ENCODE measurements at places on chromosomes 3 and 15.

DNA sequence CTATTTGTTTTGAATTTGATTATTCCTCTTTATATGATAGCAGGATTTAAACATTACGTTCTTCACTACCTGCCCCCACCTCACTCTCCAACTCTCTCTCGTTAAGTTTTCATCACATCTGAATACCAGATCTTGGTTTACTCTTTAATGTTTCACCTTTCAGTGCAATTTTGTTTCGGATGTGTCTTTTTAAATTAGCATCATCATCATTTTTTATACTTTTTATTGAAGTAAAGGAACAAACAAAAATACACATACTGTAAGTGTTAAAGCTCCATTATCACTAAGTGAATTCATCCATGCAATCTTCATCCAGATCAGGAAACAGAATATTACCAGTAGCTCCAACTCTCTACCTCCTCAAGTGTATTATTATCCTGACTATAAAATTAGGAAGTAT is 310.6 kb downstream of the C3orf38 start:
- no peak for DNase-seq

- no peak for DNase-seq
Measured at GRCh38 chr3:53261712-53262111, 5.9 kb upstream of the TKT start.

DNA sequence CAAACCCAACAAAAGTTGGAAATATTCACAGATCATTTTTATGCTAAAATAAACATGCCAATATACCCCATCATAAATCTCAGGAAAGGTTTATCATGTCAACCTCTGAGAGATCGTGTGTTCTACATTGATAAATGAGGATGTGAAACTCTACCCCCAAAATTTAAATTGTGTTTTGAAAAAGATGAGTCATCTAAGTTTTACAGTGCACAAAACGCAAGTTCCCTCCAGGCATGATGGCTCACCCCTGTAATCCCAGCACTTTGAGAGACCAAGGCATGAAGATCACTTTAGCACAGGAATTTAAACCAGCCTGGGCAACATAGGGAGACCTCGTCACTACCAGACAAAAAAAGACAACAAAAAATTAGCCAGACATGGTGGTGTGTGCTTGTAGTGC is 1487.0 kb upstream of the GBE1 start:
- DNase-seq = no peak

DNA sequence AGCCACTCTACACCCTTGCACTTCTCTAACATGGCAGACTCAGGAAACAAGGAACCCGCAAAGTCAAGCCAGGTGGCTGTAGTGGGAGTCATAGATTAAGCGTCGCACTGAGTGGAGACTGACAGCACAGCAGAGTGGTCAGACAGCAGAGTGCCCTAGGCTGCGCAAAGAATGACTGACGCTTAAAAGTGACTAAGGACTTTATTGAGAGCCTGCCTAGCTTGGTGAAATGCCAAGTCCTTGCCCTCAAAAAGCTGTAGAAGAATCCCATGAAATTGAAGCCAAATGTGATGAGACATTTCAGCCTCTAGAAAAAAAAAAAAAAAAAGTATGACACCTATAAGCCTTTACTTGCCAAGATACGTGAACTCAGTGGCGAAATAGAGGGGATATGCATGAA is 30.2 kb downstream of the NCEH1 start:
- no peak for DNase-seq

DNA sequence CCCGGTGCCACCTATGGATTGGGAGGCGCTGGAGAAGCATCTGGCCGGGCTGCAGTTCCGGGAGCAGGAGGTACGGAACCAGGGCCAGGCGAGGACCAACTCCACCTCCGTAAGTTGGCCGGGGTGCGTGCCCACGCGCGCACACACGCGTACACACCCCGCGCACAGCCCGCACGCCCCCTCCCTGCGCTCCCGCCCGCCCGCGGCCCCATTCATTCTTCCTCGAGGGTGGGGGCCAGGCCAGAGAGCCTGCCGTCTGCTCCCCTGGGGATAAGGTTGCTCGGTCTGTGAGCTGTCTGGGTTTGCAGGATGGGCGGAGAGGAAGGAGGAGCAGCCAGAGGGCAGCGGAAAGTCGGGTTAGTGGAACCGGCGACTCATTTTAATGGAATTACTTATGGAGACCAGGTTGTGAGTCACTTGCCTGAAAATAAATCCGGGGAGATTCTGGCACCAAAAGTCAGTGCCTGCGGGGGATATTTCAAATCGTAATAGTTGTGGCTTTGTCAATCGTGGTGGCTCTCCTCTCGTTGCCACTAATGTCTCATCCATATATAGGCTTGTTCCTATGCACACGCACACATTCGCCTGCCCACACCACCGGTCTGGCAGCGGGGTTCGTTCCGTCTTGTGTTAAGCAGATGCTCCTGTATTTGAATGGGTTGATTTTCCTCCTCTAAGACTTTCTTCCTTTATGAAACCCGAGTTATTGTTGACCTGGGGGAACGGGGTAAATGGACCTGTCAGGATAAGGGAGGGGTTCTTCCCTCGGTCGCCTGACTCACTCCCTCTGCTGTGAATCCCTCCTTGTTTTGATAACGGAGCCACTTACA is 223.4 kb upstream of the IL12A start:
- peak; percentile 15 for DNase-seq

- peak; percentile 61 for DNase-seq
Measured at GRCh38 chr3:184155644-184156521, 706 bp downstream of the DVL3 start.

DNA sequence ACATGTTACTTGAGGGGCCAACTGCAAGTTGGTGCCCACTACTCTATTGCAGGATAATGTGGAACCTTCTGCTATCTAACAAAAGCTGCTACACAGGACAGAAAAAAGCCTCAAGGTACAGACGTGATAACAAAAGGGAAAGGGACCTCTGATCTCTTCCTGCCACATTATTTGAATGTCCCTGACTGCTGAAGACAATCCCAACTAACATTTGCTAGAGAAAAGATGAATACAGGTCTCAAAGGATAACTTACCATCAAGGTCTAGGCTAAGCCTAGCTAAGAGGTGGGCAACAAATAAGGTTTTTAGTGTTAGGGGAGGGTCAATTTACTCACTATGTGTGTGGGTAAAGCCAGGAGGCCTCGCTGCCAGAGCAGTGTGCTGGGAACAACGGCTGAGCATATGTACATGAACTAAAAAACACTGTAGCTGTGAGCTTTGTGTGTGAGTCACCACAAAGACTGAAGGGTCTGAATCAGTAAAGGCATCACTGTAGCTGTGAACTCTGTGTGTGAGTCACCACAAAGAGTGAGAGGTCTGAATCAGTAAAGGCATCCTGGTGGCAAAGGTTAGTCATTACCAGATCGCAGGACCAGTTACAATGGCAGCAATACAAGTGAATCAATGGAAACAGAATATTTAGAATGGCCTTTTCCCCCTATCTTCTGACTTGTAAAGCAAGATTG is 111.7 kb downstream of the LMLN start:
- no peak for DNase-seq

DNA sequence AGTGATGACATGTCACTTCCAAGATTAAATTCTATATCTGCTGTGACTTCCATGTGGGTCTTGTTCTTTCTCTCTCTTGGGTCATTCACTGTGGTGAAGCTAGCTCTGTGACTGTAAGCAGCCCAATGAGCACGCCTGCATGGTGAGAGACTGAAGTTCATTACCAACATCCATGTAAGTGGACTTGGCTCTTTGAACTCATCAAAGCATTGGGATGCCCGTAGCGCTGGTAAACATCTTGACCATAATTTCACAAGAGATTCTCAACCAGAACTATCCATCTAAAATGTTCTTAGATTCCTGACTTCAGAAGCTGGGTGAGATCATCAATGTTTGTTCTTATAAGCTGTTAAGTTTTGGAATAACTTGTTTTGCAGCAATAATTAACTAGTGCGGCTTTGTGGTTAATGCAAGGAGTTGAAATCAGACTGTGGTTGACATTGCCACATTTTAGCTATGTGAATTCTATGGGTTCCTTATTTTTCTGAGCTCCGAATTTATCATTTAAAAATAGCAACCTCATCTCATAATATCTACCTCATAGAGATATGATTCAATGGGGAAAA is 31.6 kb upstream of the LRRC3B start:
- DNase-seq = no peak

DNA sequence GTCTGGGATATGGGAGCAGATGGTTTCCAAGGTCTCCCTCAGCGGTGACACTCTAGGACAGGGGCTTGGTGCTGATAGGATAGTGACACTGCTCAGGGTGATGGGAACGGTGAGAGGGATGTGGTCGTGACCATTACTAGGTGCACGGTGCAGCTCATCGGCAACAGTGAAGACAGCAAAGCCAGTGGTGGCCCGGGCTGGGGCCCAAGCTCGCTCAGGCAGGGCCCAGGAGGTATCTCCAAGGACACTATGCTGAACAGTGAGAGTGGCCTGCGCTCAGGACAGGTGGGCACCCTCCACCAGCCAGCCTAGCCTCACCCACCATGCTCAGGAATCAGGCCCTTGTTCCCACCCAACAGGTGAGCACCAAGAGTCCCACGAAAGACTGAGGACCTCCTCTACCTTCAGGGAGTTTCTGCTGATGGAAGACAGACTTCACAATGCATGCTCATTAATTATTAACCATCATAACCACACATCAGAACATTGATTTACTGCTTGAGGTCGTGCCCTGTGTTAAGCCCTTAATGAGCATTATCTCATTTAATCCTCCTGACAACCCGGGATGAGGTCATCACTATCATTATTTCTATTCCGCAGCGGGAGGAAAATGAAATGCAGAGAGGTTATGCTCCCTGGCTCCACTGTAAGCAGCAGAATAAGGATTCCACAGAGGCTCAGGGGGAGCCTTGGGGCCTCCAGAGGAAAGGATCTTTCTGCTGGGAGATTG is 269.4 kb downstream of the UACA start:
- no peak for DNase-seq

- DNase-seq = no peak
Measured at GRCh38 chr3:41222012-41222411, 22.7 kb downstream of the CTNNB1 start.

GRCh38 chr3:139357899-139358298 is 14.1 kb downstream of the MRPS22 start:
- DNase-seq = no peak

DNA sequence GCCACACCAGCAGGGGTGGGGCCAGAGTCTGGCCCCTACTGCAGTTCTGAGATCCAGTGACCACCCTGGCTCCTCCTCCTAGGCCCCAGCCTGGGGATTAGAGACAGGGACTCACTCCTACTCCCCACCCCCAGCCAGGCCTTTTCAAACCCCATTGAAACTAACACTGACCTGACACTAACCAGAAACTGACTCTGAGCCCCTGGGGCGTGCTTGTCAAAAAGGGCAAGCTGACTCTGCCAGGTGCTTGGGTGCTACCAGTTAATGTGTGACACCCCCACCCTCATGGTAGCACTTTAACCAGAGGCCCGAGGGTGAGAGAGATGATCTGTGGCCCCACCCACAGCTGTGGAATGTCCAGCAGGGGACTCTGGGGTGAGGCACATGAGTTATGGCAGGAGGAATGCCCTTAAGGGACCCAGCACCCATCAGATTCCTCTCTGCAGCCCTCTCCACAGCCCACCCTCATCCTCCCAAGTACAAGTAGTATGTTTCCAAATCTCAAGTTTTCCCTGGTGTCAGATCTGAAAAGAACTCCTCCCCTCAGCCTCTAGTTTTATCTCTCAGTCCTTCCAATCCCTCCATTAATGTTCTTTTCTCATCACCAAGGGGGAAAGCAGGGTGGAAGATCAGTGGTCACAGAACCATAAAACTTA is 1.4 kb downstream of the PTH1R start:
- DNase-seq = no peak

DNA sequence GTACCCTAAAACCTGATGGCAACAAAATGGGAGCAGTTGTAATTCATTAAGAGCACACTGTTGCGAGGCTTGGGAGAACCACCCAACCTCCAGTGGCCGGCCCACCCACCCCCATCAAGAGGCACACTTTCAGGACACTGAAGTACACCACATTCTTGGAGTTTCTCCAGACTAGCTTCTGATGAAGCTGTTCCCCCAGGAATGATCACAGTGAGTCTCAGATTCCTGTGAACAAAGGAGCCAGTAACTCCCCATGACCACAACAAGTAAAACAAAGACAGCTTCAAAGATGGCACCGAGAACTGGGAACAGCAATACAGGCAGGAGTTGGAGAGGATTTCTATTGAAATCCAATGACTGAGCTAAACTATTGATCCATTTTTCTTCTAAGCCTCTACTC is 126.0 kb downstream of the ST8SIA2 start:
- no peak for DNase-seq

DNA sequence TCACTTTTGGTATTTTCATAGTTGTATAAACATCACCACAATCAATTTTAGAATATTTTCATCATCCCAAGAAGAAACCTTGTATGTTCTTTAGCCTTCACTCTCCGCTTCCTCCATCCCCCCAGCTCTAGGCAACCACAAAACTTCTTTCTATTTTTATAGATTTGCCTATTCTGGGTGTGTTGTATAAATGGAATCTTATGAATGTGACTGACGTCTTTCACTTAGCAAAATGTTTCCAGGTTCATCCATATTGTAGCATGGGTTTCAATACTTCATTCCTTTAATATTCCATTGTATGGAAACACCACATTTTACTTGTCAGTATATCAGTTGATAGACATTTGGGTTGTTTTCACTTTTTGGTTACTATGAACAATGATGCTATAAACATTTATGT is 335.8 kb upstream of the GOLIM4 start:
- DNase-seq = no peak

DNA sequence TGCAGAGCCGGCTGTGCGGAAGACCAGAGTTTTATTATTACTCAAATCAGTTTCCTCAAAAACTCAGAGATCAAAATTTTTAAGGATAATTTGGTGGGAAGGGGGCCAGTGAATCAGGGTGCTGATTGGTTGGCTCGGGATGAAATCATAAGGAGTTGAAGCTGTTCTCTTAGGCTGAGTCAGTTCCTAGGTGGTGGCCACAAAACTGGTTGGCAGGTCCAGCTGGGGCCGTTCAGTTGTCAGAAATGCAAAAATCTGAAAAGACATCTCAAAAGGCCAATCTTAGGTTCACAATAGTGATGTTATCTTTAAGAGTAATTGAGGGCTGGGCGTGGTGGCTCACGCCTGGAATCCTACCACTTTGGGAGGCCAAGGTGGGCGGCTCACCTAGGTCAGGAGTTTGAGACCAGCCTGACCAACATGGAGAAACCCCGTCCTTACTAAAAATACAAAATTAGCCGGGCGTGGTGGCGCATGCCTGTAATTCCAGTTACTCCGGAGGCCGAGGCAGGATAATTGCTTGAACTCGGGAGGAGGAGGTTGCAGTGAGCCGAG is 2.3 kb upstream of the ZNF589 start:
- no peak for DNase-seq

Data from GM12892 (cell line).